Lung microvascular endothelial cell (primary cell): ENCODE measurements at places on chromosomes 7 and 10. TPM values are rescaled to one million over a fixed set of nuclear protein-coding genes. Genes with fewer than 3 reads are reported as not detected.

DNA sequence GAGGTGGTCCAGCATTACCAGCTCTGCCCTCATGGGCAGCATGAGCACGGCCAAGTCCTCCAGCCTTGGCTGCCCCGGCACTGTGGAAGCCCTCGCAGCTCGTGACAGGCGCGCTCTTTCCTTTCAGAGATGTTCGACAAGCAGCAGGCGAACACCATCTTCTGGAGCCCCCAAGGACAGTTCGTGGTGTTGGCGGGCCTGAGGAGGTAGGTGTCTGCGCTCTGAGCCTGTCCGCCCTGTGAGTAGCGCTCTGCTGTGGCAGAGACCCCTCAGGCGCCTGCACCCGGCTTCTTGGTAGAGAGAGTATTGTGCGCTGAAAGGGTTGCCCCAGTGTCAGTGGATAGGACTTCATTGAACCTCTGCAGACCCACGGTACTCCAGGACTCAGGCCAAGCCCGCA lies 19.8 kb downstream of the EIF3B start:
- no peak for DNase-seq

DNA sequence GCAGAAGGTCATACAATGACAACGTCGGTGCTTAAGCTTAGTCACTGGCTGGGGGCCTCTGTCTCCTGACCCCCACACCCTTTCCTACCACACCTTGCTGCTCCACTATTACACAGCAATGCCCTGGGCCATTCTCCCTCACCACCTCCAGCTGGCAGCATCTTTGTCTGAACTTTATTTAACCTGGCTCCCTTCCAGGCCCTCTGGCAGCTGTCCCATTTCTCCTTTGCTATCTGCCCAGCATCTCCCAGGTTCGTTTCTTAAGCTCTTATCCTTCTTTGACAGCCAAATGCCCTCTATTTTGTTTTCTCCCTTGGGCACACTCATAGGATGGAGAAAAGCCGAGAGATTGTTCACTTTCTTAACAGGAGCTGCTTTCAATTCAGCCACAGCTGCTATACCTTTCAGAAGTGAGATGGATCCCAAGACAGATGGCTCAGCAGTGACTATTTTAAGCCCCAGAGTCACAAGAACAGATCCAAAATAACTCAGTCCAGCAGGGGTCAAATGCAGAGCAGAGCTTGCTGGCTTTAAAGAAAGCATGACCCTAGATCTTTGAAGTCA lies 1277.1 kb upstream of the AUTS2 start:
- no peak for DNase-seq

DNA sequence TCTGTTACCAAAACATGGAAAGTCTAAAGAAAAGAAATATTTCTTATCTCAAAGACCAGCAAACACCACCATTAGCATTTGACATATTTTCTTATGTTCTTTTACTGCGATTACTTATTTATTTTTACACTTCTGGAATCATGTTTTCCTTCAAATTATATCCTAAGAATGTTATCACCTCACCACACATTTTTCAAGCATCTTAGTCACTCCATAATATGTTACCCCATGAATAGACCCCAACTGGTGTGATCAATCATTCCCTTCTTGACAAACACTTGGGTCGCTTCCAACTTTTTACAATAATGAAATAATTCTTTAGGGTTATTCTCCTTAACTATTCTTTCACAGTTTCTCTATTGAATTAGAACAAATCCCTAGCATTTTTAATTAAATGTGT lies 67.4 kb downstream of the AMPH start:
- no peak for DNase-seq

DNA sequence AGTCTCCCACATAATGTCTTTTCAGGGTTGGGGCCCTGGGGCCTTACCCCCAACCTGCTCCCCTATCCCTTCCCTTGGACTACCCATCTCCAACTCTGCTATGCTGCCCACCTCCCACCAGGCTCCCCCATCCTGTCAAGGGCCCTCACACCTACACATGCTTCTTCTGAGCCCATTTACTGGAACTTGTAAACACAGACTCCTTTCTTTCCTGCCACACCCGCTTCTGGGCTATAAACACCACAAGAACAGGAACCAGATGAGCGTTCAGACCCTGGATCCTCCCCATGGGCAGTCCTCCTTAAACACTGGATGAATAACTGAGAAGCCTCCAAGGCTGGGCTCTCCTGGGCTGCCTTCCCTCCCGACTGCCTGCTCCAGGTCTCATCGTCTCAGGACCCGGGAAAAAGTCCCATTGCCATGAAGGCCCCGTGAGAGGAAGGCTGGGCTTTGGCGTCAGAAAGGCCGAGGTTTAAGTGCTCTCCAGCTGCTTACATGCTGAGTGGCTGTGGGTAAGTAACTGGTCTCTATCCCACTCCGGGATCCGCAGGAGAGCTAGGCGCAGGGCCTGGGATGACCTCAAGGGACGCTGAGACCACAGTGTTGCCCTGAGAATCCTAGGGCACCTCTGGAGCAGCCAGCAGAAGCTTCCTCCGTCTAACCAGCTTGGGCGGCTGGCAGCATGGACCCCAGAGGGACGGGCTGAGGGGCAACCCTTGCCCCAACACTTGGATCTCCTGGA lies 15.6 kb upstream of the CRHR2 start:
- DNase-seq = no peak

GRCh38 chr7:127041689-127042452 lies 210.9 kb downstream of the GRM8 start:
- DNase-seq = no peak

DNA sequence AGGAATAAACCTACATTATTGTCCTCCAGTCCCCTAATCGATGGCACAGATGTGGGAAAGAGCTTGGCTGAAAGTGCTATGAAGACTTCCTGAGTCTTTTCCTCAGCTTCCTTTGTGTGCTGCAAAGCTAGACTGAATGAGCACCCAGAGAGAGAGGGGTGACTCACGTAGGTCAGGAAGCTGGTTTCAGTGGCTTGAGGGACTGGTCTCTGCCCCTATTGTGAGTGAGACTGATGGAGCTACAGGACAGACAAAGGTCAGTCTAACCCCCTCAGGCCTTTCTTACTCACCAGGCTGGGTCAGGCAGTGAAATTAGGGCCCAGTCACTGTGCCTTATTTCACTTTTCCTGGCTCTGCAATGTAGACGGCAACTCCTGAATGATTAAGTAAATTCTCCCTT lies 171.1 kb upstream of the GRB10 start:
- peak; percentile 91 for DNase-seq

The EBLN1 gene
- not detected in 2 replicates for total RNA-seq

The DCLRE1A gene
- 4.8 and 6.0 TPM in 2 replicates for total RNA-seq

The PIK3AP1 gene
- under 0.01 TPM in 1 of 2 replicates, not detected in the other for total RNA-seq

DNA sequence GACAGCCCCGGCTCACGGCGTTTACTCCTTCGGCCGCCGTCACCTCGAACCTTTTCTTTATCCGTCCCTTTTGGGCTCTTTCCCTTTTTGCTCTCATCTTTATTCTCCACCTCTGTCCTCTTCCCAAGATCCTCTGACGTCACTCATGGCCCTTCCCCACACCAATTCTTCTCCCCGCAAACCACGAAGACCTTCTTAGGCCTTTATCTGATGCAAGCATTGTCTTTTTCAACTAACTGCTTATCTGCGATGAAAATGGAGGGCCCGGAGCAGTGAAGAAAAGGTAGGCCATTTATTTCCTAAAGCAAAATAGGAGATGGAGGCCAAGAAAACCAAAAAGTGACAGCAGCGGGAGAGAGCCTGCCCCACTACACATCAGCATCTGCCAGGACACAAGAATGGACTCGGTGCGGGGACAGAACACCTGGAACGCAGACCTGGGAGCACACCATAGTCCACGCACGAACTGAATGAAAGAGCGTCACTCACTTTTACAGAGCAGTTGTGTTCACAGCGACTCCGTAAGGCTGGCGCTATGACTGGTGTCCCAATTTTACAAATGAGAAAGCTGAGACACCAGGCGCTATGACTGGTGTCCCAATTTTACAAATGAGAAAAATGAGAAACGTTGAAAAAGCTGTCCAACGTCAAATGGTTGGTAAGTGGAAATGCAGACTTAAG lies 45.3 kb downstream of the ZNF777 start:
- DNase-seq = no peak

DNA sequence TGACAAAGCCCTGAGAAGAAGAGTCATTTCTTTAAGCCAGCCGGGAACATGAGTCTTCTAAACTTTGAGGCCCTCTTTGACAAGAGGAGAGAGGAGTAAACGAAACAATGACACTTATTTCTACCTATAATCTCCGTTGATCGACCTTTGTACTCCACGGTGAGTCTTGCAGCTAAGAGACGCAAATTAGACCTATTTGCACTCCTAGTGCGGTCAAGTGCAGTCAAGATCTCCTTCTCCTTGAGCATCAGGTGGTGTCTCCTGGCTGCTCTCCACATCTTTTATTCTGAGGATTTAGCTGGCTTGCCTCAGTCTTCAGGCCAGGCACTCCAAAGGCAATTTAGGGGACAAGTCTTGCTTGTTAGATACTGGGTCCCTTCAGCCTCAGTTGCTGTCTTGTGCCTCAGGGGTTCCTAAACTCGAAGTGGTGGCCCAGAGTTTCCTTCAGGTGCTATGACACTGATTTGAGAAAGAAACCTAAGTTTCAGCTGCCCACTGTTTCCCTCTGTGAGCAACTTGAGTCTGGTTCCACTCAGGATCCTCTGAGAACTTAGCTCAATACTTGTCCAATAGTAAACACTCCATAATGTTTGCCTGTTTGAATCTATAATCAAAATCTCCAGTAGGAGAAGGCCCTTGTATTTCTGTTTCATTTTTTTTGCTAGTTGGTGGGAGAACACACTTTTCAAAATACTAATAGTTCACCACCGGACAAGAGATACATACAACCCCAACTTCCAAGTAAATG lies 312.9 kb downstream of the RNLS start:
- DNase-seq = no peak

GRCh38 chr7:157483971-157484410 lies 147.2 kb downstream of the DNAJB6 start:
- no peak for DNase-seq

The SORCS1 gene
- not detected in 2 replicates for total RNA-seq

DNA sequence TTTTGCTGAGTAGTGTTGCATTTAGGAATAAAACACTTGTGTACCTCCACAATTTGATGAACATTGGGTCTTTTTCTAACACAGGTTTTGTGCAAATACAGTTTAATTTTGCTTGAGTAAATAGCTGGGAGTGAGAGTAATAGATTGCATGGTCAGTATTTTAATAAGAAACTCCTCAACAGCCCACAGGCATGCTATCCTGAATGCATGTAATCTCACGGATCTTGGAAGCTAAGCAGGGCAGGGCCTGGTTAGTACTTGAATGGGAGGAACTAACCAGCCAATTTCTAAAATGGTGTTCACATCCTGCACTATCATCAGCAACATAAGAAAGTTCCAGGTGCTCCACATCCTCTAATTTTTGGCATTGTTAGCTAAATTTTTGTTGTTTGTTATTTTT lies 685.4 kb upstream of the MBL2 start:
- DNase-seq = no peak

The MYL10 gene
- total RNA-seq = not detected in 2 replicates

The CHAT gene
- total RNA-seq = not detected in 2 replicates

DNA sequence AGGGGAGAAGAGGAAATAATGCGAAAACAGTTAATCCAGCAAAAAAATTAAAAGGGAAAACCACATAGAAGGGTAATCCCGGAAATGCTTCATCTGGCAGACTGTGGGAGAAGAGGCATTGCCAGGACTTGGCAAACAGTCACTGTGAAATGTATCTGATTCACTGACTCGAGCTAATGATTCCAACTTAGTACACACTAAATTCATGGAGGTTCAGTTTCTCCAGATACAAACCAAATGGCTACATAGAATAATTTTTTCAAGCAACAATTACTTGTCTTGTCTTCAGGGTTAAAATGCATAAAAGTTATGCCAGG lies 36.4 kb downstream of the GDI2 start:
- DNase-seq = peak; percentile 75

DNA sequence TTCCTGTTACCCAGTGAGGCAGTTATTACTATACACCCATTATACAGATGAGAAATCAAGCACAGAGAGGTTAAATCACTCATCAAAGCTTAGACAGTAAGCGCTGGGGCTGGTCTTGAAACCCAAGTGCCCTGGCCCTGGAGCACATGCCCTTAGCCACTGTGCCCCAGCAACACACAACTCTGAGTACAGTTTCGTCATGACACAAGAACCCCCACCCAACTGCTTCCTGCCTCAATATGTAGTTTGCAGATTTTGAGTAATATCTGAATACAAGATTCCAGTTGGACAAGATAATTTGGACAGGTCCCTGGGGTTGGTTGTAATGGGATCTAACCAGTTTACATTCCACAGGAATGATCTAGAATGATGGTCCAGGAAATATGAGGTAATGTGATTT lies 62.8 kb downstream of the SH3PXD2A start:
- DNase-seq = no peak

- DNase-seq = no peak
Measured at GRCh38 chr7:8221567-8221966, 40.4 kb downstream of the ICA1 start.

DNA sequence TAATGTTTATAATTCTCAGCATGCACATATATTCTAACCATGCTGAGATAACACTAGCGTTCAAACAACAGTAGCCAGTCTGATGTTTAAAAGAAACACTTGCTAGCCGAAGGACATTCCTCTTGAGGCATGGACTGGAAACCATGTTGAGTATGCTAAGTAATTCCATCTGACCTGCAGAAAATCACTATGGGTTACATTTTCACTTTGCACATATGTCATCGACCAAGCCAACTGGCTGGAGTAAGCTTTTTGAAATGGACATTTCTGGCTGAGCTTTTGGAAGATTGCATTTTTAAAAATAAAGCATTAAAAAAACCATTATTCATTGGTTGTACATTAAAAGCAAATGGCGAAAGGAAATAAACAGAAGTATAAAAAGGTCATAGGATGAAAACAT lies 88.2 kb downstream of the BBS9 start:
- no peak for DNase-seq

DNA sequence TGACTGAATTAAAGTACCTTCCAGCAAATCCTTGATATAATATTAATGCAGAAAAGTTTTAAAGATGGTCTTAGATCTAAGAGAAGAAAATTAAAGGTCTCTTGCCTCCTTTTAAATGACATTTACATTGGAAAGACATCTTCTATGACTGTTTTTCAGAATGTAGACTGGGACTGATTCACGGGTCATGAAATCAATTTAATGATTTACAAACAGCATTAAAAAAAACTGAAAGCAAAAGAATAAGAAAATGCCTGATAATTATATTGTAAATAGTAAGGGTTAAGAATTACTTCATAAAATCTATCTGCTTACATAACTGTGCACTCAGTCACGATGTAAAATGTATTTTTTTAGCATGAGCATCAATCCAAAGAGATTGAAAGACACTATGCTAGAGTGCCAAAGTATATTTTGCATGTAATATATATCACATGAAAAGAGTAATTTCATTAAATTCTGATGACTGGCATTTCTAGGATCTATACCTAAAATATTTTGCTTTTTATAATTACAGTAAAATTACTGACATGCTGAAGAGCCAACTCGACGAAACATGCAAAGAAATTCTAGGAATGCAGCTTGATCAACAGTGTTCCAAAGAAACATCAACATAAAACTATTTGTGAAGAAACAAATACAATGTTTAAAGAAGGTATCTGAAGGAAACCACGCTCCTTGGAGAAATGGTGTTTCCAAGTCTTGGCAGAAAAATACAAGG lies 35.1 kb downstream of the RTKN2 start:
- no peak for DNase-seq
